Retinal pigment epithelial cell (primary cell): ENCODE measurements at places on chromosomes 2 and 18.

DNA sequence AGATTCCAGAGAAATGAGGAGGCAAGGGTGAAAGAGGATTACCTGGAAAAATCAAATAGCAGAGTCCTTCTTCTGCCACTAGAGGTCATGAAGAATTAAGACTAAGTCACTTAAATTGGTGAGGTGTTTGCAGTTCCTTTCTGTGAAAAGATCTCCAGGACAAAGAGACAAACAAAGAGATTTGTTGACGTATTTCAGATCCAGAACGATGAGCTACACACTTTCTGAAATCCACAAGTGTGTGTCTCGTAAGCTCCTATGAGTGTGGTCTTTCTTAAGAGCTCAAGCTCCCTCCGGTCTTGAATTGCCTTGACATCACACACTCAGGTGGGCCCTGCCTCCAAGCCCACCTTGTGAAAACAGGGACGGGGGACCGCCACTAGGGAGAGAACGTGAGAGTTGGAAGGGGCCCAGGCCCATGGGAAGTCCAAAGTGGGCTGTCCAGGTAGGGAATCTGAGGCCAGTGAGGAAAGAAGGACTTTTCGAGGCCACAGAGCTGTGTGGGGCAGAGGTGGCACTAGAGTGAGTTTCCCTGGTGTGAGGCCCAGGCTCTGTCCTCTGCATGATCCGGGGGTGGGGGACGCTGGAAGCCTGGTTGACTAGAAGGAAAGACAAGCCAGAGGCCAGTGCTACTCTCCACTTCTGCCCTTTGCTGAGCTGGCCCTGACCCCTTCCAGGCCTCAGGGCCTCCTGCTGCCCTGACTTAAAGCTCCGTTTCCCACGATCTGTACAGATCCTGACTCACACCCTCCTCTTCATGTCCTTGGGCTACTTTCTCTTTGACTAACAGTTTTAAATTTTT is 168.1 kb upstream of the NCK2 start:
- no peak for DNase-seq

DNA sequence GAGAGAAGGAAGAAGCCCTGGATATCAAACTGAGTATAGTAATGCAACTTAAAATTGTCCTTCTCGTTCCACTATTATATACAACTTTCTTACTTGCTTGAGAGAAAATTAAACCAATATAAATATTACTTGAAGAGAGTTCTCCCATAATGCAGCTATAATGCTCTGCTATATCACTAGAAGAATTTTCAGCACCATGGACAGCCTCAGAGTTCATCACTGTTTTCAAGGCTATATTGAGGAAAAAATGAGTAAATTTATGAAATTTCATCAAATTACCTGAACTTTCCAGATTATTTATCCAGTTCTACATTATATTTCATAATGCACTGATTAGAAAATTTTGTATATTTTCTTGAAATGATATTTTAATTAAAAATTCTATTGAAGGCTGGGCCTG is 1053.5 kb upstream of the FAM98A start:
- no peak for DNase-seq

GRCh38 chr2:186883666-186884065 is 34.7 kb upstream of the ZSWIM2 start:
- no peak for DNase-seq

DNA sequence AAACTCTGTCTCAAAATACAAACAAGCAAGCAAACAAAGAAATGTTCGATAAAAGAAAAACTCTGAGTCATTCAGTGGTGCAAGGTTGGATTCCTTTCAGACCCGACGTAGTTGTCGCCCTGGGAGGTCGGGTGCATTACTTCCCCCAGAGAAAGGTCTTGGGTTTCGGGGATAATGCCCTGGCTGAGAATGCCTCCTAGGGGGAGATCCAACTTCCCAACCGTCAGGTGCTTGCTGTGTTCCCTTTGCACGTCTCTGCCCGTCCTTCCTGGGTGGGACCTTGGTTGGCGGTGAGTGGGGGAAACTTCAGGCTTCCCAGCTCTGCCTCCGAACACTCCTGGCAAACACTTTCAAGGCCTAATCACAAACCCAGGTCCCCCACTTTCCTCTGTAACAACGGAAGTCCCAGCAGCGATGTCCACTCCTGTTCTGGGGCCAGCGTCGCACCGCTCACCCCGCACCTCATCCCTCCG is 609 bp downstream of the TPGS2 start:
- DNase-seq: no peak

GRCh38 chr2:188404341-188405004 is 112.8 kb downstream of the GULP1 start:
- no peak for DNase-seq

GRCh38 chr18:22005191-22005841 is 164.1 kb upstream of the GATA6 start:
- DNase-seq: no peak

GRCh38 chr18:23844991-23845680 is 155.9 kb downstream of the LAMA3 start:
- peak; percentile 45 for DNase-seq

- no peak for DNase-seq
Observed at GRCh38 chr2:231360401-231360800, 35.1 kb upstream of the B3GNT7 start.
